ENCODE measurements at places on chromosomes 7 and 10.

DNA sequence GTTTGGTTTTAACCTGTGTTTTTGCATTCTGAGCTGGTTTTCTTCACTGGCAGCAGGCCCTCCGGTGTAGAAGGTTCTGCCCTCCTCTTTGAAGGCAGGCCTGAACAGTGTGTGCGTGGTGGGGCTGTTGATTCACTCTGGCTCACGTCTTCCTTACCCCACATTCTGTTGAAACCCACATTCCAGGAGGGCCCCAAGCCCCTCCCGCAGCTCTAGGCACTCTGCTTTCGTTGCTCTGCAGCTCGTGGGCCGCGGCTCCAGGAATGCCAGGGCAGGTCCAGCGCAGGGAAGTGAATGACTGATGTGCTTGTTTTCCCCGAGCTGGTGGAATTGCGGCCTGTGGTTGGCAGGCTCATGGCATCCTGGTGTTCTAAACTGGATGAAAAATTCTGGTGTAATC is 49.0 kb downstream of the HTRA1 start:
- DNase-seq = no peak

DNA sequence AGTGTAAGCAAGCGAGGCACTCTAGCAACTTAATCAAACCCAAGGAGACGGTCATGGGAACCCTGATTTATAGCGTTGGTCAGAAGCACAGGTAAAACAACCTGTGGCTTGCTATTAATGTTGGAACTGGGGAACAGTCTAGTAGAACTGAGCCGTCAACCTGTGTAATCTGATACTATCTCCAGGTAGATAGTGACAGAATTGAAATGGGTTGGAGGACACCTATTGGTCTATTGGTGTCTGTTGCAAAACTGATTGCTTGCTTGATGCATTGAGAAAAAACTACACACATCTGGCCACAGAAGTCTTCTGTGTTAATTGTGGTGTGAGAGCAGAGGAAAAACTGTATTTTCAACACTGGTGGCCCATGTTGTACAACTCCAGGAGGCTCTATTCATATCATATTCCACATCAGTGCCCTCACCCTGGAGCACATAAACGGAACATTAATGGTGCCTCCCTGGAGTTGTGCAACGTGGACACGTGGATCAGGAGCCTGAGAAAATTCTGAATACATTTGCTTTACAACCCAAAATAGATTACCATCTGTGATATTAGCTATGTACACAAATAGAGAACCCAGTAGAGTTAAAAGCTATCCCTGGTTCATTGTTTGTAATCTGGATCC is 112.2 kb downstream of the MYO3A start:
- no peak for DNase-seq

GRCh38 chr10:79405995-79406515 is 39.4 kb downstream of the ZCCHC24 start:
- DNase-seq = no peak

GRCh38 chr7:7639847-7640220 is 718 bp upstream of the UMAD1 start:
- DNase-seq = peak; percentile 63

GRCh38 chr7:148014541-148014940 is 576.0 kb upstream of the C7orf33 start:
- peak; percentile 62 for DNase-seq

GRCh38 chr7:26368542-26368941 is 76.9 kb downstream of the SNX10 start:
- DNase-seq = peak; percentile 56

GRCh38 chr7:18995811-18996426 is 121.5 kb downstream of the TWIST1 start:
- DNase-seq = peak; percentile 41

DNA sequence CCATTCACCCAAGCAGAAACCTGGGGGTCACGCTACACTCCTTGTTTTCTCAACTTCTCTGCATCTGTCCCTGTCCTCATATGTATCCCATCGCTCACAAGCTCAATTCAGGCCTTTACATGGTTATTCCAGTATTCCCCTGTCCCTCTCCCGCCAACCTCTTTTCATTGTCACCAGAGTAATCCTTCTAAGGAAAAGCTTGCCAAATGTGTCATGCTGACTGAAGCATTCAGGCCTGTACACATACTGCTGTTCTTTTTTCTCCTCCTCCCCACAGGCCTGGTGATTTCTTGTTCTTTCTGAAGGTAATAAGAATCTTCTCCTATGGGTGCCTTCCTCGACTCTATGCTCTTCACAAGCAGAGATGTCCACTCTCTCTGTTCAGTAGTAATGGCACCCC is 282.2 kb downstream of the PHTF2 start:
- peak; percentile 27 for DNase-seq

DNA sequence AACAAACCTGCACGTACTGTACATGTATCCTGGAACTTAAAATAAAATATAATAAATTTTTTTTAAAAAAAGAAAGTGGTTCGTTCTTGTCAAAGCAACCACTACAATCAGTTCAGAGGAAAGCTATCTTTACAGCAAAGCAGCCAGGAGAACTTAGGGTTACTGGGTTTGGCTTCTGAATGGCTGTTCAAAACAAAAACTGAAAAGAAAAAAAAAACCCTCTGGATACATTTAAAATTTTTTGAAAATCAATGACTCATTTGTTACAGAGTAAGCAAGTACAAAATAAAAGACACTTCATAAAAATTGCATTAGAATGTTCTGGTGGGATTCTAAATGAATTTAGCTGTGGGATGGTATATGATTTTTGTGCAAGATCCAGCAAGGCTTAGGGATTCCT is 28.6 kb upstream of the ADD3 start:
- DNase-seq = no peak

DNA sequence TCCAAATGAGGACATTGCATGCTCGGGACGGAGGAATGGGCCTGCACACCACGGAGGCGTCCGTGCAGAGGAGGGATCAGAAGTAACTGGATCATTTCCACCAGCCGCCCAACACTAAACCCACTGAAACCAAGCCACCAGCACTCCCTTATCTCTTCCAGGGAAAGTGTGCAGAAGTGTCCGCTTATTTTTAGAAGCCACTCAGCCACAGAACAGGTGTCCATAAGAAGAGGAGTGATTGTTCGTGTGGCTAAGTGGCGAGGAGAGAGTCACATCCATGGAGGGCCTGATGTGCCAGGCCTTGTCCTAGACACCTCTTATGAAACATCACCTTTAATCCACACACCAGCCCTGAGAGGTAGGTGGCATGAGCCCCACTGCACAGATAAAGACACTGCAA is 407.9 kb upstream of the NPVF start:
- DNase-seq = no peak

GRCh38 chr10:4647109-4647785 is 178.8 kb upstream of the AKR1E2 start:
- no peak for DNase-seq
